ENCODE measurements at places on chromosomes 7 and 10. TPM values are rescaled to one million over a fixed set of nuclear protein-coding genes. Genes with fewer than 3 reads are reported as not detected.
A peak's percentile ranks its signal among the peaks of the same experiment; 100 is the strongest.

- no peaks in the 10 kb centered on the region for H3K36me3 ChIP-seq
- peak; percentile 35 for DNase-seq
- no peak overlapping the region for H3K27ac ChIP-seq
- no peak overlapping the region for H3K4me3 ChIP-seq
- no peaks in the 10 kb centered on the region for H3K27me3 ChIP-seq
- H3K4me1 ChIP-seq: no peaks in the 10 kb centered on the region
These were observed 404.2 kb downstream of the THSD7A start for GRCh38 chr7:11427686-11428273.

GRCh38 chr7:140059273-140060242 lies 3.2 kb downstream of the PARP12 start:
- H3K4me3 ChIP-seq: no peak overlapping the region
- H3K27me3 ChIP-seq: no peaks in the 10 kb centered on the region
- no peak overlapping the region for H3K27ac ChIP-seq

GRCh38 chr10:16967866-16968415 lies 150.7 kb upstream of the RSU1 start:
- peak overlapping the region; percentile 60 for H3K27ac ChIP-seq
- no peaks in the 10 kb centered on the region for H3K4me1 ChIP-seq
- peaks cover 2% of the 10 kb centered on the region for H3K36me3 ChIP-seq
- no peak for DNase-seq

- no peak overlapping the region for H3K4me3 ChIP-seq
- no peaks in the 10 kb centered on the region for H3K4me1 ChIP-seq
These were observed 130.2 kb downstream of the EGFR start for GRCh38 chr7:55149001-55149400.

GRCh38 chr7:151330661-151331060 lies 11.0 kb upstream of the NUB1 start:
- no peak for DNase-seq
- H3K36me3 ChIP-seq: no peaks in the 10 kb centered on the region
- H3K4me3 ChIP-seq: no peak overlapping the region
- H3K27ac ChIP-seq: no peak overlapping the region
- no peaks in the 10 kb centered on the region for H3K4me1 ChIP-seq

DNA sequence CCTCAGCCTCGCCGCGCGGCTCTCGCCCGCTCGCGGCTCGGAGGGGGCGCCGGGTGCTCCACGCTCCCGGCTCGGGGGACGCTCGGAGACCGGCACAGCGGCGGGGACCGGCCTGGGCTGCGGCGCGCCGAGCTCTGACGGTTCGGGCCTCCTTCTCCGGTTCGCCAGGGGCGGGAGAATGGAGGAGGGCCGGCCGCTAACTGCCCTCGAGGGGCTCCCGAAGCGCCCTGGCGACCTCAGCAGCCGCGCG lies 232 bp upstream of the GRID1 start:
- peaks cover 88% of the 10 kb centered on the region for H3K27me3 ChIP-seq
- no peak overlapping the region for H3K4me3 ChIP-seq
- DNase-seq: no peak
- H3K4me1 ChIP-seq: peaks cover 17% of the 10 kb centered on the region
- H3K36me3 ChIP-seq: no peaks in the 10 kb centered on the region

DNA sequence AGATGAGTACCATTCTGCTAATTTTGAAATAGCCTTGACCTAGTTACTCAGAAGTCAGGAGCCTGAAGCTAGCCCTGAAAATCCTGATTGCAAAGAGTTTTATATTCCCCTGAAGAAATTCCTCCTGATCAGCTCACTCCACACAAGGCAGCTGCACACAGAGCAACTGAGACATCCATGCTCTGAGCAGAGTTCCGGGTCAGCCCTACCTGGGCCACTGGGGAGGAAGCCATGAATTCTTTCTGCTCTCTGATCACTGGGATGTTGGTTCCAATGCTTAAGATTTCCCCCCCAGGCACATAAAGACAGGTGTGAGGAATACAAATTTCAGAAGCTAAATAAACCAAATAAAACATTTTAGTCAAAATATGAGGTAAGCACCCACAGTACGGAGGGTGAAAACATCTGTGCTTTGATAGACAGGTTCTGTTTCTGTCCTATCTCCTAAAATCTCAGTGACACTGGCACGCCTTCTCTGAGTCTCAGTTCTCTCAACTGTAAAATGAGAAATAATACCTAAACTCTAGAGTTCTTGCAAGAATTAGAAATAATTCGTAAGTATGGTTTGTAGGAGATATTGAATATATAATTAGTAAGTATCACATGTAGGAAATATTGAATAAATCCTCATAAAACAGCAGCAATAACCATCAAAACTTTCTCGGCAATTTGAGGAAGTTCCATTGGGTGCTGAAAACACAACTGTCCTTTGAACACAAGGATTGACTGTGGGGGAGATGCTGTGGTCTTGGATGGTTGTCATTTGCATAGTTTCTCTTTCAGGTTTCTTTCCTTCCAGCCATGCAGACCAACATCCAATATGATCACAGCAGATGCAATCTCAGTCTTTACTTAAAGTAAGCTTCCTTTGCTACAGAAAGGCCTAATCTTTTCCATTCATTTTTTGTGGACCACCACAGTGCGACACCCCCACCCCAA lies 133.0 kb upstream of the TNS3 start:
- no peak for DNase-seq
- H3K27ac ChIP-seq: no peak overlapping the region
- no peaks in the 10 kb centered on the region for H3K27me3 ChIP-seq
- peaks cover 6% of the 10 kb centered on the region for H3K4me1 ChIP-seq

- H3K36me3 ChIP-seq: no peaks in the 10 kb centered on the region
- DNase-seq: no peak
- peaks cover 4% of the 10 kb centered on the region for H3K4me1 ChIP-seq
- no peak overlapping the region for H3K4me3 ChIP-seq
These were observed 75.3 kb upstream of the CPXM2 start for GRCh38 chr10:123966896-123967231.

GRCh38 chr7:142088022-142088714 lies 23.4 kb upstream of the MGAM2 start:
- H3K27ac ChIP-seq: no peak overlapping the region
- H3K4me1 ChIP-seq: no peaks in the 10 kb centered on the region
- H3K36me3 ChIP-seq: no peaks in the 10 kb centered on the region
- no peak overlapping the region for H3K4me3 ChIP-seq
- no peak for DNase-seq

- no peak overlapping the region for H3K27ac ChIP-seq
- H3K27me3 ChIP-seq: peaks cover 3% of the 10 kb centered on the region
- H3K4me3 ChIP-seq: no peak overlapping the region
- H3K36me3 ChIP-seq: no peaks in the 10 kb centered on the region
These were observed 19.4 kb upstream of the NRP1 start for GRCh38 chr10:33353853-33354252.

GRCh38 chr10:132710746-132711612 lies 75.0 kb downstream of the NKX6-2 start:
- peaks cover 33% of the 10 kb centered on the region for H3K36me3 ChIP-seq
- no peak overlapping the region for H3K4me3 ChIP-seq
- no peak for DNase-seq
- no peaks in the 10 kb centered on the region for H3K4me1 ChIP-seq
- H3K27me3 ChIP-seq: no peaks in the 10 kb centered on the region
- no peak overlapping the region for H3K27ac ChIP-seq

- H3K4me3 ChIP-seq: no peak overlapping the region
- H3K4me1 ChIP-seq: no peaks in the 10 kb centered on the region
- no peak overlapping the region for H3K27ac ChIP-seq
- peaks cover 62% of the 10 kb centered on the region for H3K36me3 ChIP-seq
- DNase-seq: no peak
These were observed 128.3 kb downstream of the EGFR start for GRCh38 chr7:55147101-55147500.

- no peaks in the 10 kb centered on the region for H3K4me1 ChIP-seq
- H3K27ac ChIP-seq: no peak overlapping the region
- H3K4me3 ChIP-seq: no peak overlapping the region
- no peak for DNase-seq
- H3K27me3 ChIP-seq: no peaks in the 10 kb centered on the region
- H3K36me3 ChIP-seq: no peaks in the 10 kb centered on the region
These were observed 40.2 kb upstream of the FRMD4A start for GRCh38 chr10:14370894-14371293.

GRCh38 chr10:97291357-97292096 lies 910 bp downstream of the ARHGAP19 start:
- H3K27me3 ChIP-seq: no peaks in the 10 kb centered on the region
- peaks cover 7% of the 10 kb centered on the region for H3K4me1 ChIP-seq
- H3K36me3 ChIP-seq: peaks cover 9% of the 10 kb centered on the region
- H3K4me3 ChIP-seq: peak overlapping the region; percentile 77
- peak overlapping the region; percentile 97 for H3K27ac ChIP-seq

TCAF2 gene
- 0.99 TPM for polyA plus RNA-seq

OR2A7 gene
- 16.7 TPM for polyA plus RNA-seq

PTN gene
- polyA plus RNA-seq: 98.3 TPM

CFAP58 gene
- 0.27 TPM for polyA plus RNA-seq

ZNF853 gene
- 5.7 TPM for polyA plus RNA-seq
